ENCODE measurements at places on chromosomes 5 and 9. TPM values are rescaled to one million over a fixed set of nuclear protein-coding genes. Genes with fewer than 3 reads are reported as not detected.
A peak's percentile ranks its signal among the peaks of the same experiment; 100 is the strongest.

DNA sequence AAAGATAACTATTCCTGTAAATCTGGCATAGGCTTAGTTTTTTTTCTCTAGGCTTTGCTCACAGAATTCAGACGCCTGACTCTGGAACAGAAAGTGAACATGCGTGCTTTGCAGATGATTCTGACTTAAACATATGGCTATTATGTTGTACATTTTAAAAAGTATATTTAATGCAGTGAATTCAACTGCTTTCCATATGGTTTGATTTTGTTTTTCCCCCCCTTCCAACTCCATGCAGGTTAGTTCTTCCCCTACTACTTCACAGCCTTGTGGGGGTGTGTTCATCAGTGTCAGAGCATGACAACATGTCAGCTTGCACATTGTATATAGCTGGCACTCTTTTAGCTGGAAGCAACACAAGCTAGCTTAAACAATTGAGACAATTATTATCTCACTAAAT, 226.8 kb downstream of the TMEM167A start:
- no peak for DNase-seq

GRCh38 chr5:82356021-82356420, 77.9 kb upstream of the RPS23 start:
- DNase-seq, result no peak

TAF11L10 gene
- not detected for polyA plus RNA-seq

- peak; percentile 56 for DNase-seq
Observed at GRCh38 chr9:95316794-95317118, 753 bp downstream of the FANCC start.

CARD6 gene
- 1.8 TPM for polyA plus RNA-seq

- peak; percentile 79 for DNase-seq
Observed at GRCh38 chr9:81826517-81826906, 101.7 kb upstream of the SPATA31D4 start.

GRCh38 chr5:110262749-110263148, 463.7 kb downstream of the TMEM232 start:
- no peak for DNase-seq

GRCh38 chr5:153775923-153776322, 262.8 kb downstream of the FAM114A2 start:
- DNase-seq, result no peak

DNA sequence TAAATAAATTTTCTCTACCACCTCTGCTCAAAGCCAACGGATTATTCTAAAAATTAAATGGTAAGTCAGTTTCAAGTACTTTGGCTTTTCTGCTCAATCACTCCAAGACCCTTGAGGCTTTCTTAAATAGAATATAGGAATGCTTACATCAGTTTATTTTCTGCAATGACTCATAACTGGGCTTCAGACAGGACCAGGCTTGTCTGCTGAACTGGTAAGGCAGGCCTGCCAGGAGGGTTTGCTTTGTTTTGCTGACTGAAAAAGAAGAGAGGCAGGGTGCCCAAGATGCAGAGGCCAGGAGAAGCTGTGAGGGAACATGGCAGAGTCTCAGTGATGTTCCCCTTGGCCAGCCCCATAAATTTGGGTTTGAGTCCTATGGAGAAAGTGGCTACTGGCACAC, 60.3 kb upstream of the EPB41L4A start:
- DNase-seq, result no peak

- DNase-seq, result no peak
Observed at GRCh38 chr9:35357826-35358225, 132.1 kb upstream of the RUSC2 start.

ADGRD2 gene
- polyA plus RNA-seq, result not detected

POU5F2 gene
- 0.08 TPM for polyA plus RNA-seq

- DNase-seq, result no peak
Observed at GRCh38 chr5:10335711-10336470, 17.6 kb upstream of the MARCHF6 start.

DNA sequence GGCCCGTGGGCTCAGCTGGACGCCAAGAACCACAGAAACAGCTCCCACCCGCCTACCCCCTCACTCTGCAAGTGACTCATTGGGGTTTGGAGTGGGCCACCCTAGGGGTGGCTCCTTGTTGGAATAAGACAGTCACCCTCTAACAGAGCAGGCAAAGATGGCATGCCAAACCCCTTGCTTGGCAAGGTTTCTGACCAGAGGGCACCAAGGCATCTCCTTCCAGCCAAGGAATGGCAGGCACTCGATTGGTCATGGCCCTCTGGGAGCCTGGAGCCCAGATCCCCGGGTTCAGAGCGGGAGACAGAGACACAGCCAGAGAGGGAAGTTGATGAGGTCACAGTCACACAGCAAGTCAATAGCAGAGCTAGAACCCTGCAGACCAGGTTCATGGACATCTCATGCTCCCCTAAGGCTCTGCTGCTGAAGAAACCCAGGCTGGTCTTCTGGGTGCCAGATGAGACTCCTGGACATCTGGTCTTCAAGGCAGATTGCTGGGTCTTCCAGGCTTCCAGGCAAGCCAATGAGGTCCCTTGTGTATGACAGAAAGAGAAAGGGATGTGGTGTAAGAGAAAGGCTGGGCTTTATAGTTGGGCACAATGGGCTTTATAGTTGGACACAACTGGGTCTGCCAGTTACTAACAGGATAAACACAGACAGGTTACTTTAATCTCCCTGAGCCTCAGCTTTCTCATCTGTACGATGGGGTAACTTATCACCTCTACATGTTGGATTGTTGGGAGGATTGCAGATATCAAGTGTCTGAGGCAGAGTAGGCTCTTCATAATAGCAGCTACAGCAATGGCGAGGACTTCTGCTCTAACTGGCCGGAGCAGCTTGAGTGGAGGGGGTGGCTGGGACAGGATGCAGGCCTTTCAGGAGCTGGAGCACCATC, 23.3 kb upstream of the KIF12 start:
- DNase-seq, result no peak

GRCh38 chr5:77065256-77065655, 21.8 kb downstream of the ZBED3 start:
- DNase-seq, result no peak

- DNase-seq, result no peak
Observed at GRCh38 chr9:124198331-124198730, 59.4 kb upstream of the NEK6 start.

GRCh38 chr9:114037961-114038723, 40.0 kb downstream of the AMBP start:
- no peak for DNase-seq

IFNK gene
- not detected for polyA plus RNA-seq

GRCh38 chr9:113618836-113619490, 155.4 kb downstream of the RGS3 start:
- no peak for DNase-seq

BAAT gene
- 0.66 TPM for polyA plus RNA-seq

QRFP gene
- 0.35 TPM for polyA plus RNA-seq

GRCh38 chr5:43353668-43354067, 40.5 kb upstream of the HMGCS1 start:
- no peak for DNase-seq

NME5 gene
- polyA plus RNA-seq, result 0.68 TPM

PCDHGA12 gene
- 2.4 TPM for polyA plus RNA-seq

GRCh38 chr5:93054424-93055163, 526.4 kb downstream of the NR2F1-AS1 start:
- DNase-seq, result no peak

DNA sequence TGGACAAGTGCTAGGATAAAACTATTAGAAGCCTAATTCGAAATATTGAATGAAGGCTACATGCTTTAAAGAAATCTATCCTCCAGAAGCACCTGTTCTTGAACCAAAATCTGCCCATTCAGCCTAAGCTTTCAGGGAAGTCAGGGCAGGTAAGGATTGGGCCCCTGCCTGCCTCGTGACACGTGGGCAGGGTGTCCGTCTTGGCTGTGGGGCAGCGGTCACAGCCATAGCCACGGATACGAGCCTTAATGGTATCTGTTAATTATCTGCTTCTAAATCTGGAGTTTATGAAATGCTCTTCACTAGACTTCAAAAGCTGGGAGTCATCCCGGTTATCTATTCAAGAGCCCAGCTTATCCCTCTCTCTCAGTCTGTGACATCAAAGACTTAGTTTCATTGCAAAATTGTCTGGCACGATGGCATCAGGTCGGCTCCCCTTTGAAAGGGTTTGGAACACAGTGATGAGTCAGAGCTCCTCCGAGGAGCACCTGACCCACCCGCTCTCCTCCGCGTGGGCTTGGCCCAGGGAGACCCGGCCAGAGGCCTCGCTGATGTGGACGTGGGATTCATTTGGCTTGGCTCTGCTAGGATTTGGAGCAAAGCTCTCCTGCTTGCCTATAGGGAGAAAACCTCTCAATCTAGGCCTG, 135.9 kb downstream of the MACROH2A1 start:
- DNase-seq, result no peak

NEURL1B gene
- 40.4 TPM for polyA plus RNA-seq

ZNF618 gene
- 15.1 TPM for polyA plus RNA-seq

WWC1 gene
- polyA plus RNA-seq, result 1.0 TPM

DNA sequence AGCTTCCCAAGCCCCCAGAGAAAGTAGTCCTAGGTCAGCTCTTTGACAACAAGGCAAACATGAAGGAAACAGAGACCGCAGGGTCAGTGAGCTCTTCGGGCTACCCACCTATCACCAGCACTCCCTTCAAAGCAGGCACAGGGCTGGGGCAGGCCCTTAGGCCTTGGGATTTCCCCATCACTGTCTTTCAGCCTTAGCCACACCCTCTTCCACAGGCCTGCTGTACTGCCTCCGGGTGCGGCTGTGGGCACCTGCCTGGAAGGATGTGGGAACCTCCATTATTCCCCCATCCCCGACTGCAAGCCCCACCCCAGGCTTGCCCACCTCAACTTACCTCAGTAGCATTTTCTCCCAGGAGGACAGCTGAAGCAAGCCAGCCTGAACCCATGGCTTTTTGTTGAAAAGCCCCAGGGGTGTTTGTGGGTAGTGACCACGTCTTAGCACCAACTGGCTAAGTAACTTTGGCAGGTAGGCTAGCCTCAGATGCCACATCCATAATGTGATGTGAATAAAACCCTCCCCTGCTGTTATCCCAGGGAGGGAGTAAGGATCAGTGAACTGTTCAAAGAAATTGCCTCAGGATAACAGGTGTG, 100.2 kb downstream of the PIK3R1 start:
- DNase-seq, result no peak

ANKRD31 gene
- 0.14 TPM for polyA plus RNA-seq

DNA sequence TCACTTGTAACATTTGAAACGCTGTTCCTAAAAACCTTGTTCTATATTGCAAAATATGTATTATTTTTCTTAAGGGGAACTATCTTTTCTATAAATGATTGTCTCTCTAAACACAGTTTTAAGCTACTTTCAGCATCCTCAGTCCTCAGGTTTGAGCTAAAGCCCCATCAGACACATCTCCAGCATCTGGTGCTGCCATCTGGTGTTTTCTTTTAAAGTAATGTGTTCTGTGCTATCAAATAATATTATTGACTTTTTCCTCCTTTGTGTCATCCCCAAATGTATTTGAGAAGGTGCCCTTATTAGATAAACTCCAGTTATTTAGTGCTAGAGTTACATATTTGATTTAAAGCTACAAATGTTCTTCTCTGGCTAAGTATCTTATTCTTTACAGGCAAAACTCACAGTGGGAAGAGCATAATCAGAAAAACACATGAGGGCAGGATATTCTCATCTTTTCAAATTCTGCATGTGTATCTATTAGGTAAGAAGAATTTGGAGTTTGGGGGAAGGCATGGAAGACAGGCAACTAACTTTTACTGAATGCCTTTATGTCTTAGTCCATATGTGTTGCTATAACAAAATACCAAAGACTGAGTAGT, 27.5 kb downstream of the ZNF474 start:
- peak; percentile 71 for DNase-seq

DNA sequence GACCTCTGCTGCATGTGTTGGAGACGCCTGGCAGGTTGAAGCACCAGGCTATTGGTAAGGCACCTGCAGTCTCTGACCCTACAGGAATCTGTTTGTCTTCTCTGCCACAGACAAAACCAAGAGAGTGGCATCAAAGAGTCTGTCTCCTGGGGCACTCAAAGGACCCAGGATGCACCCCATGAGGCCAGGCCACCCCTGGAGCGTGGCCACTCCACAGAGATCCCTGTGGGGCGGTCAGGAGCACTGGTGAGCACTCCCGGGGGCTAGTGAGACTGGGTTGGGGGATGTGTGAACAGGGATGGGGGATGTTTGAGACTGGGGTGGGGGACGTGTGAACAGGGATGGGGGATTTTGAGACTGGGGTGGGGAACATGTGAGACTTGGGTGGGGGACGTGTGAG, 240.3 kb downstream of the CACNA1B start:
- no peak for DNase-seq

DNA sequence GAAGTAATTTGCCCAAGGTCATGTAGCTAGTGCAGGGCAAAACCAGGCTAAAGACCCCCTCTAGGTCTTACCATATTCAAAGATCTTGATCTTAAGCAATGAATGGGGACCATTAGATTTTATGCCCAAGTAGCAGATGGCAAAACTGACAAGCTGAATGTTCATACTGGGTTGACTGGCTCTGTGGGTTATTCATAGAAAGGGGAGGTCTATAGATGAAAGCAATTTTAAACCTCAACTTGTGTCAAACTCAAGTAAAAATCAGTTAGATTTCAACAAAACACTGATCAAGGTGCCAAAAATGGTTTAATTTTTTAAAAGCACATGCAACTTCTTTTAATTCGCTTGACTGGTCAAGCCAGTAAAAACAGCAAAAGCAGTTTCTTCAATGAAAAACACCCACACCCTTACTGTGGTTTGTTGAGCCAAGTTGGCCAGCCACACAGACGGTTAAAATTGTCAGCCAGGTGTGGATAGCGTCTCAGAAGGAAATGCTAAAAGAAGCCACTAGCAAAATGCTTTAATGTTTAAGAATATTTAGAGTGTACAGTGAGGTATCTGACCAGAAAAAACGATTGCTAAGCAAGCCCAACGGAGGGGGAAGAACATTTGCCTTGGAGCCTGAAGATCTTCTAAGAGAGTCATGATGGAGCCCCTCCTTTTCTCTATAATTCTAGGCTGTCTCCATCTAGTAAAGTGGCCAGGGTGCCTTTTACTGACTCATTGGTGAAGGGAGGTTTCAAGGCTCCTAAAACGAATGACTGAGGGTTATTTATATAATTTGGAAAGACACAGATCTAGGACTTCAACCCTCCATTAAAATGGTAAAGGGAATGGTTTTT, 539.6 kb upstream of the CLINT1 start:
- DNase-seq, result no peak

DNA sequence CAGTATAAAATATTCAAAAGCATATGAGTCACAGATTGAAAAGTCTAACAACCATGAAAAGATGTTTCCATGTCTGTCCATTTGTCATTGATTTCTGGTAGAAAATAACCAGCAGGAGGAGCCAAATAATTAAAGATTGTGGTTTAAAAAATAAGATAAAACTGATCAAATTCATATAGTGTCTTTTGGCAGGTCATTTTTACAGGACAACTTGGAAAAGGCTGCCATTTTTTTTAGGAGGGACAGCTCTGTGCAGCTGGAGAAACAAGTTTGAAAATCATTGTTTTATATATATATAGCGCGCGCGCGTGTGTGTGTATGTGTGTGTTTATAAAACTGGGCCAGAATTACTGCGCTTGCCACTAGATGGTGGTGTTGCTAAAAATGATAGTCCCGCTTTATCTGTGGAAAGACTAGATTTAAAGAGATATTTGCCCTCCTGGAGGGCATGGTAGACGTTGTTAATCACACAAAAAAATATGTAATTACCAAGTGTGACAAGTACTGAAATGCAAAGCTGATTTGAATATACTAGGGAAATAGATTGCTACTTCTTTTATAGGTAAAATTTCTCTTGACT, 1.3 kb upstream of the TRMO start:
- DNase-seq, result peak; percentile 79

LVRN gene
- 4.1 TPM for polyA plus RNA-seq
